Activated CD4-positive, CD25-positive, alpha-beta regulatory T cell treated with anti-CD3 and anti-CD28 coated beads, Interleukin-2, amount 50 U/mL, for 16 hours (primary cell): ENCODE measurements at places on chromosomes 4 and X.

DNA sequence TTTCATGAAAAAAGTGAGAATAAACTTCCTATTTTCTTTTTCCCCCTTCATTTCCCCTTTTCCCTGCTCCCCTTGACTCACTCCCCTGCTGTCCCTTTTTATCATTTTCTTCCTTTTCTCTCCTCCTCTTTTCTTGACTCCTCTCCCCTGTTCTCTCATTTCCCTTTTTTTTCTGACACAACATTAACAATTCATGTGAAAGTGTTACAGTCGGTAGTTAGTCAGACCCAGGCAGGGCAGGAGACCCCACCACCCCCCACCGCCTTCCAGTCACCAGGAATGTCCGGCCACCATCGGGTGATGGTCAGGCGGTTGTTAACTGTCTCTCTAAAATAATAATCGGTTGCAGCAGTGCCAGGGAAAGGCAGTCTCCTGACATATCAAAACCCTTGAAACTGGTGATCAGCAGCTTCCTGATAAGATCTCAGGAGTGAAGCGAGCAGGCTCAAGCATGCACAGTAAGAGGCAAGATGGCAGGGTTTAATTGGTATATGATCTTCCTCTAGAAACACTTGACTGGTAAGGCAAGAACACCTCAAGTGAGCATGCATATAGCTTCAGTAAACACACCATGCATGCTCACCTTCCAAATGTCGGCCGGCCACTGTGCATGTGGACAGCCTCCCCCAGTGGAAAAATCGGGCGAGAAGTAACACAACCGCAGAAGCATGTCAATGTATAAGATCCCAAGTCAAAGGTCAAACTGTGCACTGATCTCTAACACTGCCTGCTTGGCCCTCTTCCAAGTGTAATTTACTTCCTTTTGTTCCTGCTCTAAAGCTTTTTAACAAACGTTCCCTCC lies 191.4 kb downstream of the NDST4 start:
- DNase-seq, result no peak

- DNase-seq, result no peak
Measured at GRCh38 chr4:110484029-110484428, 8.1 kb downstream of the ENPEP start.

- no peak for DNase-seq
Measured at GRCh38 chr4:145531223-145531622, 49.6 kb downstream of the SMAD1 start.

DNA sequence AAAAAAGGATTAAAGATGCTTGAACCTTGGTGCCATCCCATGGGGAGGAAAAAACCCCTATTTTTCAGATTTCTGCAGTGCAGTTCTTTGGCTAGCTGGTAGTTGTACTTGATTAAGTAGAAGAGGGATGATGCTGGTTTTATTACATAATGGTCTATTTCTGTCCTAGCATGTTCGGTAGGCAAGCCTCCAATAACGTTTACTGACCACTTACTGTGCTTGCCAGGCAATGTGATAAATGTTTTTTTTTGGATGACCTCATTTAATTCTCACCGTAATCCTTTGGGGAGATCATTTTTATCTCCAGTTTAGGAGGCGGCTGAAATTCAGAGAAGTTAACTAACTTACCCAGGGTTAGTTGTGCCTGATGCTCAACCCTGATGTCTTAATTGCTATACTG lies 92.1 kb upstream of the RPA4 start:
- DNase-seq, result no peak
